Epithelial cell of esophagus (primary cell): ENCODE measurements at places on chromosomes 4 and X.

GRCh38 chr4:1300466-1301455 lies 11.1 kb downstream of the MAEA start:
- DNase-seq, result peak; percentile 98

DNA sequence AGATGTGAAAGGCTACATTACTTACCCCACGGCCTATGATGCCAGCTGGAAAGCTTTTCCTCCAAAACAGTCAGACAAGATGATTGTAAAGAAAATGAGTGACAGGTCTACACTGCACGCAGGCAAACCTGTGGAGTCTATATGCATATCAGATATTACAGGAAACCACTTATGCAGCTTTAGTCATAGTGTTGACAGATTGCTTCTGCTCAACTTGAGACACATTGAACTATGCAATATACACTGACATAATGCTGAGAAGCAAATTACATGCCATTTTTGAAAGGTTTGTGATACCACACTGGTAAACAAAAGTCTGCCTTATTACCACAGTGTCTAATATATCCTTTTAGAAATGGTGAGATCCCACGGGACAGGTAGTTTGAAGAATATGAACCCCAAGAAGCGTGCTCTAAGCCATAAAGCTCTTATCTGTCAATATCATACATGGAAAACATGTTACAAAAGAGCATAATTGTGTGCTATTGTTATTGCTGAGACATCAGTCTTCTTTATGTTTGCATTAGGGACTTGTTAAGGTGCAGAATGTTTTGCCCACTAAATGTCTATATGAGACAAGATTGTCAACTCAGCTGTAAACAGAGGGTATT lies 1835.8 kb upstream of the TENM3 start:
- DNase-seq, result peak; percentile 84

DNA sequence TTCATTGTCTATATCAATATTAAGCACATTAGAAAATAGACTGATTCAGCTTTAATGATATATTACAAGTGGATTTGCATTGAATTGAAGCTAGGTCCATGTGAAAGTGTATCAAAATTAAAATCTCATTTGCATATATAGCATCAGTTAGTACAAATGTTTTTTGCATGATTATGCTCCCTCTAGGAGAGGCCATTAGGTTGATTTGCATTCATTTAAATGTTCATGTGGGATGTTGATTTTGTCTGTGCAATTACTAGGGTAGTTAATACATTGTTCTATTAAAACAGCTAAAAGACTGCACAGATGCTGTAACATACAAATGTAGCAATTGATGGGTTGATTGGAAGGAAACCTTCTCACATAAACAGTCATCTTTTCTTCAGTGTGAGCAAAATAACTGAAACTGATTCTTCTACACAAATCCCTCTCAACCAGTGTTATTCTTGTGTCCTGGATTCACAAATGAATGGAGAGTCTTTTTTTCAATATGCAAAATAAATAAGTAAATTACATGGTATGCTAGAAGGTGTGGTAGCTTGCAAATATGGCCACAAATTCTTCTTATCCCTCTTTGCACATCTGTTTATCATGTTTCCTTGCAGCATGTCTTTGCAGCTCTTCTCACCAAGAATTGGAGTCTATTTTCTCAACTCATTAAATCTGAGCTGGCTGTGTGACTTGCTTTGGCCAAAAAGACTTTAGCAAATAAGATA lies 48.6 kb upstream of the DYNLT3 start:
- no peak for DNase-seq

GRCh38 chrX:70481471-70482270 lies 37.0 kb downstream of the DLG3 start:
- no peak for DNase-seq

GRCh38 chrX:40109288-40110008 lies 11.7 kb upstream of the BCOR start:
- no peak for DNase-seq

- peak; percentile 7 for DNase-seq
Measured at GRCh38 chr4:151854731-151855130, 93.9 kb upstream of the GATB start.

DNA sequence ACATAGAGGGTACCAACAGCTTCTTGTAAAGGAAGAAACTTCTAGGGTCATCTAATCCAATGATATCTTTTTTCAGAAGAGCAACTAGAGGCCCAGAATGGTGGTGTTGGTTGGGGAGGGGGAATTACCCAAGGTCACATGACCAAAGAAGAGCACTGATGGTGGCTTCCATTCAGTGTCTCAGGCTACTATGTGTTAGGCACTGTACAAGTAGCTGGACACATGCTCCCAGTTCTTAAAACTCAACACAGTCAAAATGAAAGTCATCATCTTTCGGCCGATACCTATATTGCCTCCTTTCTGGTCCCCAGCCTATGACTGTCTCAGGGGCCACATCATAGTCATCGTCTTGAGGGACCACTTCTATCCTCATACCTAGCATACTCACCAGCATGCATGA lies 88.1 kb downstream of the ARHGAP6 start:
- no peak for DNase-seq

DNA sequence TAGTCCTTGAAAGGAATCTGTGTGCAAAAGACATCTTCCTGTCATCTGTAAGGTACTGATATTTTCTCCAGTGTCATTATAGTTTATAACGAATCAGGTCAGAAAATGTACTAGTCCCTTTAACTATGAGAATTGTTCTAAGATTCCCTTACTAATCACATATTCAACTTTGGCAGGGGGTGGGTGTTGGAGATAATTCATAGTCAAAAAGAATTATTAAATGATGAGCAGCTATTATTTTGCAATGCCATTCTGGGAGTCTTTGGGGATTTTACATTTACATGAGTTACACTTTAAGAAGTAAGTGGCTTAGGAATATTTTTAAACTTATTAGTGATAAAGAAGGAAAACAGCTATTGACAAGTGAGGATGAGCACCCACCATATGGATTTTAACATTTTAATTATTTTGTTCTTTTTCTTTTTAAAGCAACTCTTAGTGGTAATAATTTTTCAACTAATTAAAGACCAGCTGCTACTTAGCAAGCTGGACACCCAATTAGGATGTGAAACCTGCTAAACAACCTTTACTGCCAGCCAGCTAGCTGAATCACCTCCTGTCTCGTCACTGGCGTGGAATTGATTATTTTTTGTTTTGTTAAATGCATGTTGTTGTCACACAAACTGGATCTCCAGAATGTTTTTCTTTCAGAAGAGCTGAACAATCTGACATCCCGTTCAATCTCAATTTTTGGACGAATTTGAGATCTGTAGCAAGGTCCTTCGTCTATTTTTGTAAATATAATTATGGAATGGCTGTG lies 219.2 kb downstream of the ARAP2 start:
- DNase-seq, result peak; percentile 91

- no peak for DNase-seq
Measured at GRCh38 chr4:64903986-64904385, 494.7 kb upstream of the TECRL start.

GRCh38 chr4:84672177-84672576 lies 89.2 kb downstream of the CDS1 start:
- DNase-seq, result no peak

- DNase-seq, result no peak
Measured at GRCh38 chr4:181017038-181017437, 1226.2 kb upstream of the TENM3 start.

DNA sequence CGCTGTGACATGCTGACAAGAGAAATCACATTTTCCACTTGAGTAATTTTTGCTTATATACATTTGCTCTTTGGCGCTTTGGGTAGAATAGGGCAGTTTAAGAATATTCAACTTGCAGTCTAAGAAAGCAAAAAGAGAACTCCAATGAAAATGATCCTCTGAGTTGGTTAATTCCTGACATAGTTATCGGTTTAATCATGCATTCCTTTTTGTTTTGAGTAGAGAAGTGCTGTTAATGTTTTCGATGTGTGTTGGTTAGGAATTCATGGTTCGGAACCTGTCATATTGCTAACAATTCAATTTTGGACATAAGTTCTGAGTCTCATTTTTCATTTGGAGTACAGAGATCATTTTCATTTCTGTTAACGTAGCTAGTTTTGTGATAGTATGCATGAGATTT lies 700.6 kb upstream of the PITX2 start:
- DNase-seq, result peak; percentile 13

DNA sequence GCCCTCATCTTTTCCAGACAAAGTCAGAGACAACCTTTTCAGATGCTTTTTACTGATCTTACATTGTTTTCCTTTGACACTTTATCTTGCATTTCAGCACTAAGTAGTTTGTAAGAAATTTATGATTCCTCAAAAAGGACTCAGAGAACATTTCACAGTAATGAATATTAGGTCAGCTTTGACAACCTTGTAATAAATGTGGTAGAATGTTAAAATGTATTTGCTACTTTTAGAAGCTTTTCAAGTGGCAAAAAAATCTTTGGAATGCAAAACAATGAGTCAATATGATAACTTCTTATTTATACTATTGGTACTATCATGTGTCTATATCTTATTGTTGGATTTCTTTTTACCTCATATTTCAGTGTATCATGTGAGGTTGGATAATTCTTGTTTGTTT lies 146.2 kb upstream of the FAT4 start:
- peak; percentile 8 for DNase-seq

DNA sequence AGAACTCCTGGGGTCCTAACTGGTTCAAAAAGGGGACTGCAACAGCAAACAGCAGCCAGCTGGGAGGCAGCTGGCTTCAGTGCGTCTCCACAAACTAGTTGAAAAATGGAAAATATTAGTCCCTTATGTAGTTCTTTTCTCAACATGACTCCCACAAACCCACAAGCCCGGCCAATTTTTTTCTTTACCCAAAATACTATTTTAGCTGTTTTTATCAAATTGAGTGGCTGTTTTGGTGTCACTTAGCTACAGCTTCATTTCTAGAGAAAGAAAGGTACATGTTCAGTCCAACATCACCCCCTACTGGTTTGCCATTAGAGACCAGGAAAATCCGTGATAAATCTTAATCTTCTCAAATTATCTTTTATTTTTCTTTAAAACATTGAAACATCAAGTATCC lies 97.2 kb downstream of the GUCY2F start:
- peak; percentile 43 for DNase-seq

DNA sequence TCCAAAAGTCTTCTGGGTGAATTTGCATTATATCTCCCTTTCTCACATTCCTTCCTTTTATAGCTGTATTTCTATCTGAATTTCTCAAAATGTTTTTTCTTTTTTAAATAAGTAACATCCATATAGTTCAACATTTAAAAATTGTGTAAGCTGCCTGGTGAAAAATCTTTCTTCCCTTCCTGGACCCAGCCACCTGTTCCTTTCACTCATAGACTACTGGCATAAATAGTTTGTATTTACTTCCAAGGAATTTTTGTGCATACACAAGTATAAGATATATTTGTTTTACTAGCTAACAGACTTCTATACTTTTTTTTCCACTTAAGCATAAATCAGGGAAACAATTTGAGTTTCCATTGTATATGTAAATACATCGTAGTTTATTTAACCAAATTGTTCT lies 35.7 kb downstream of the PACRGL start:
- no peak for DNase-seq

DNA sequence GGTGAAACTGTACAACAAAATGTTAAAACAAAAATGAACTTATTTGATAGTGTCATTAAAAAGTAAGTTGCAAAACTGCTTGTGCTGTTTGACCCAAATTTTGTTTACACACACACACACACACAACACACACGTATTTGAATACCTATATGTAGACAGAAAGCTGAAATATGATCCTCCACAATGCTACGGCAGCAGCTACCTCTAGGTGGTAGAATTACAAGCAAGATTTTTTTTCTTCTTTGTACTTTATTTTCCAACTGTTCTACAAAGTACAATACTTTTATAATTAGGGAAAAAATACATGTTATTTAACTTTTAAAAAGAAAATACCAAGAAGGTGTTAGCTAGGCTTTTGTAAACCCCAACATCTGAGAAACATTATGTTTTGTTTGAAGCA lies 1.2 kb downstream of the CYTL1 start:
- no peak for DNase-seq

GRCh38 chr4:168667376-168667775 lies 170.5 kb downstream of the PALLD start:
- DNase-seq, result no peak

DNA sequence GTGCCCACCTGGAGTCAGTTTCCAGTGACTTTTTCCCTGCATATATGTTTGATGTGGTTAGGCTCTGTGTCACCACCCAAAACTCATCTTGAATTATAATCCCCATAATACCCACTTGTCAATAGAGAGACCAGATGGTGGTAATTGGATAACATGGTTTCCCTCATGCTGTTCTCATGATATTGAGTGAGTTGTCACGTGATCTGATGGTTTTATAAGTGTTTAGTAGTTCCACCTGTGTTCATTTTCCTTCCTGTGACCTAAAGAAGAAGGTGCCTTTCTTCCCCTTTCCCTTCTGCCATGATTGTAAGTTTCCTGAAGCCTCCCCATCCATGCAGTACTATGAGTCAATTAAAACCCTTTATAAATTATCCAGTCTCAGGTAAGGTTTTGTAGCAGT lies 740.9 kb downstream of the ARAP2 start:
- no peak for DNase-seq

- no peak for DNase-seq
Measured at GRCh38 chrX:81890521-81890920, 688.6 kb downstream of the SH3BGRL start.

GRCh38 chr4:21949073-21949457 lies 493 bp upstream of the KCNIP4 start:
- DNase-seq, result peak; percentile 36

DNA sequence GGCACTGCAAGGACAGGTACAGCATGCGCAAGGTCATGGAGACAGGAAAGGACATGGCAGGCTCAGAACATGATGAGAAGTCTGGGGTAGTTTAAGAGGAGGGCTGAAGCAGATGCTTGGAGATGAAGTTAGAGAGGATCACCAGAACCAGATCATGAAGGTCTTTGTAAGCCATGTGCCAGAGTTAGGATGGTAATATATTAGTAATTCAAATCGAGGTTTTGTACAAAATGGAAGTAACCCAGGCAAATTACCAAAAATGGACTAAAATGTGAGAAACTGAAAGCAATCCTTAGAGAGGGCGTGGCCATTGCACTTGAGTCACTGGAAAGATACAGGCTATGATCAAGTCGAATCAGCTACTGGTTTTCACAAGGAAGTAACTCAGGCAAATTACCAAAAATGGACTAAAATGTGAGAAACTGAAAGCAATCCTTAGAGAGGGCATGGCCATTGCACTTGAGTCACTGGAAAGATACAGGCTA lies 13.5 kb downstream of the RXFP1 start:
- DNase-seq, result peak; percentile 64
